NCI-H226 (cell line): ENCODE measurements at places on chromosomes 6 and 20.

- no peak for DNase-seq
These were observed 132.8 kb upstream of the SPACA1 start for GRCh38 chr6:87914637-87915395.

DNA sequence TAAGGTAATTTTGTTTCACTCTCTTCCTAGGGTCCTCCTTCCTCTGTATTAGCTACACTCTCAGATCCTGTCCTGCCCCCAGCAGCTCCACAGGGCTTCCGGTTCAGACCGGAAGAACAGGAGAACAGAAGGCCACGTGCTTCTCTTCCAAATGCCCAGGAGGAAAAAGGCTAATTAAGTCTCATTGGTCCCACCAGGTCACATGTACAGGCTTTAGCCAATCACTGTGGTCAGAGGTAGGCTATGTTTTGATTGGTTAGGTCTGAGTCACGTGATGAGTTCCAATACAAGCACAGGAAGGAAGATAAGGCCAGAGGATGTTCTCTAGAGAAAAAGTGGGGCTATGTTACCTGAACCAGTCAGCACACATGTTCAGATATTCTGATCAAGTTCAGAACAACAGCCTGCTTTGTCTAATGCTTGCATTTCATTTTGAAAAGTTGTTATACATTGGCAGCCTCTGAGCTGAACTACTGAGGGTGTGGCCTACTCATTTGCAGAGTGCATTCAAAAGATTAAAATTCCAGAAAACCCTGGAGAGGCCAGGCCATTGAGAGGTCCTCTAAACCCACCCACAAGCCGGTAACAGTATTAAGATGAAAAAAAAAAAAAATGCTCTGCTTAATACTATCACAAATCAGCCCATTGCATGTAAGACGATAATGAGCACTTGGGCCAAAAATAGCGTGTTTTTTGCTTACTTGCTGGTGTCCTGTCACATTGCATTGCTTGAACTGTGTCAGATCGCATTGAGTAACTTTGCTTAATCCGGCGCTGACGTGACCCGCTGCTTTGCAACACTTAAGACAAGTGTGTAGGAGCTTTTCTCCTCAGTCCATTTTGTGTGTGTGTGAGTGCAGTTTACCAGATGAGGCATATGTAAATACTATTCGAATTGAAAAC is 170.3 kb downstream of the TSHZ2 start:
- DNase-seq, result no peak

DNA sequence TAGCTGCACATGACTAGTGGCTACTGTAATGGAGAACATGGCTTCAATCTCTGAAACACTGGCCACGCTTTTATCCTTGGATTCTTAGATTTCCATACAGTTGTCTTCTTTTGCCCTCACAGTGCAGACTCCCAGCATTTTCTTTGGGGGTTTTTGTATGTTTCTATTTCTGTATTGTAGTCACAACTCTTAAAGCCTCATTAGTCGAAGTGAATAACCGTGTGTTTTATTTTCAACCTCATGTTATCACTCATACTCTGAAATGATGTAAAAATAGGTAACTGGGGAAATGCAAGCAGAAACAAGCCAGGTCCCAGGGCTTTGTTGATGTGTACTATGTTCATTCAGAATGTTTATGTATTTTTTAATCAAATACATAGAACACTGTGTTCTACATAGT is 162.9 kb downstream of the JARID2 start:
- DNase-seq, result no peak

DNA sequence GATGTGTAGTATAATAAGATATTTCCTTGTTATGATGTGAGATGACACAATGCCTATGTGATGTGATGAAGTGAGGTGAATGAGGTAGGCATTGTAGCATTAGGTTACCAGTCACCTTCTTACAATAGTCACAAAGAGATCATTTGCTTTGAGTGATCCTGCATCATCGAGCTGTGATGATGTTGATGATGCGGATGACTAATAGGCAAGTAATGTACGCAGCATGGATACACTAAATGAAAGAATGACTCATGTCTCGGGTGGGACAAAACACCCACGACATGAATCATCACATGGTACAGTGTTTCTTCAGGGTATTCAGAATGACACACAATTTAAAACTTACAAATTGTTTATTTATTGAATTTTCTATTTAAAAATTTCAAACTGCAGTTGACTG is 806.3 kb upstream of the GJE1 start:
- DNase-seq, result peak; percentile 95

DNA sequence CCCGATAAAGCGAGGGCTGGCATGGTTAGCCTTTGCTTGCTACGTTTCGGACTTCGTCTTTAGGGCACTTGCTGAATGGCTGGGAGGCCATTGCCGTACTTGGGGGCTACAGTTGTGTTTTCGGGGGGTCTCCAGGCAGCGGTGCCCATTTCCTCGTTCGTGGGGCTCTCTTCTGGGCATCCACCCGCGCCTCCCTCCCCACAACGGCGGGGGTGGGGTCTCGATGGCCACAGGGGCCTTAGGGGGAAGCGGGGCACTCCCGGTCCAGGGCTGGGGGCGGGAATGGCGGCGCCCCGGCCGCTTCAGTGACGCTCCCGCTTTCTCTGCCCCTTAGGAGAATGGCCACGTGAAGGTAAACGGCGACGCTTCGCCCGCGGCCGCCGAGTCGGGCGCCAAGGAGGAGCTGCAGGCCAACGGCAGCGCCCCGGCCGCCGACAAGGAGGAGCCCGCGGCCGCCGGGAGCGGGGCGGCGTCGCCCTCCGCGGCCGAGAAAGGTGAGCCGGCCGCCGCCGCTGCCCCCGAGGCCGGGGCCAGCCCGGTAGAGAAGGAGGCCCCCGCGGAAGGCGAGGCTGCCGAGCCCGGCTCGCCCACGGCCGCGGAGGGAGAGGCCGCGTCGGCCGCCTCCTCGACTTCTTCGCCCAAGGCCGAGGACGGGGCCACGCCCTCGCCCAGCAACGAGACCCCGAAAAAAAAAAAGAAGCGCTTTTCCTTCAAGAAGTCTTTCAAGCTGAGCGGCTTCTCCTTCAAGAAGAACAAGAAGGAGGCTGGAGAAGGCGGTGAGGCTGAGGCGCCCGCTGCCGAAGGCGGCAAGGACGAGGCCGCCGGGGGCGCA is 2.4 kb downstream of the MARCKS start:
- peak; percentile 43 for DNase-seq

DNA sequence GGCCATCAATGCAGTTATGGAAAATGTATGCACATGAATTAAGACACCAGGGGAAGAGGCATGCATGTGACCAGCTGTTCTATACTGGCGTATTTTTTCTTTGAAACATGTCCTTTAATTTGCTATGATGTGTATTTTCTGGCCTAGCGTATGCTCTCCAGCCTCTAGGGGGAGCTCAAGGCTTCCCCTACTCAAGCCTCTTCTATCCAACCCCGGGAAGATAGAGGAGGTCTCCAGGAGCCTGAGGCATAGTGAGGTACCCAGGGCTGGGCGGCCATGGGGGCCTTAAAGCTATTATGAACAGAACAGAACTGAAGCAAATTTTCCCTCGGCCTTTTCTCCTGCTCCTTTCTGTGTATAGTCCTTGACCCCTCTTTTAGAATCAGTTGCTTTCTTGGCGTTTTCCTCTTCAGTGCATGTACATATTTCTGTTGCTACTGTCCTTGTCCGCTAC is 528.9 kb downstream of the MAFB start:
- DNase-seq, result no peak

DNA sequence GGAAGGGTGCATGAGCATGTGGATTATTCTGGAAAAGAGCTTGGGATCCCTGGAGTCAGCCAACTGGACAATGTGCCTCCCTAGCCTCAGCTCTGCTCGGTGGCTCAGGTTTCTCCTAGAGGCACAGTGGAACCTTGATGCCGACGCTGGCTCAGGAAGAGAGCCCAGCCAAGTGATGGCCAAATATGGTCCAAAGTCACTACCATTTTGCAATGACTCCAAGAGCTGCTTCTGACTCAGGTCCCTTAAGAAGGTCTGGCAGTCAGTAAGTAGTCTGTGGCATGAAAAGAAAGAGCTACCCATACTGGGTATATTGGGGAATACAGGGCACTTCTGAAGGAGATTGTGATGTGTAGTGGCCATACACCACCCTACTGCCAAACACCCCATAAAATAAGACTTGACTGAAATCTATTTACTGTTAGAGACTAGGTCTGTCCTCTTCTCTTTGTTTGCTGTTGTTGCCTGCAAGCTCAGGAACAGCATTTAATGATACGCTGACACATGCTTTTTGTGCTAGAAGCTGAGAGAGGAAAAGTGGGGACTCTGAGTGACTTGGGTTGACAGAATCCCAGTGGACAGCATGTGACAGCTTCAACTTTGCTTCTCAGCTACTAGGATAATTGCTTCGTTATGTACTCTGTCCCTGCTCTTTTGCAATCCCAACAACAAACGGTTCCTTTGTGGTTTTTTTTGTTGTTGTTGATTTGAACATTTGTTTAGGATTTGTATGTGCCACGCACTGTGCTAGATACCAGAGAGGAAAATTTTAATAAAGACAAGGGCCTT is 30.3 kb upstream of the OGFRL1 start:
- DNase-seq, result no peak

- DNase-seq, result no peak
These were observed 8.3 kb downstream of the SEMG2 start for GRCh38 chr20:45229264-45230056.

DNA sequence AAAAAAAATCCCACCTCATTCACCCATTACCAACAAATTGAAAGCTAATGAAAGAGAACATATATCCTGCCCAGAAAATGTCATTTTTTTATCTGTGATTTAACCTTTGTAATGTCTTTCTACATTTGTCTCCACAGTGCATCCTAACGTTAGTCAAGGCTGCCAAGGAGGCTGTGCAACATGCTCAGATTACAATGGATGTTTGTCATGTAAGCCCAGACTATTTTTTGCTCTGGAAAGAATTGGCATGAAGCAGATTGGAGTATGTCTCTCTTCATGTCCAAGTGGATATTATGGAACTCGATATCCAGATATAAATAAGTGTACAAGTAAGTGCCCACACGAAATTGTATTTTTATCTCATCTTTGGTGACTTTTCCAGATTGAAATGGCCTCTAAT is 30.0 kb downstream of the RSPO3 start:
- no peak for DNase-seq

- no peak for DNase-seq
These were observed 122.7 kb downstream of the TMEM242 start for GRCh38 chr6:157200611-157201010.

GRCh38 chr6:14415452-14415851 is 297.9 kb downstream of the CD83 start:
- DNase-seq, result no peak

- no peak for DNase-seq
These were observed 69.1 kb upstream of the TOP1 start for GRCh38 chr20:40959325-40960092.

DNA sequence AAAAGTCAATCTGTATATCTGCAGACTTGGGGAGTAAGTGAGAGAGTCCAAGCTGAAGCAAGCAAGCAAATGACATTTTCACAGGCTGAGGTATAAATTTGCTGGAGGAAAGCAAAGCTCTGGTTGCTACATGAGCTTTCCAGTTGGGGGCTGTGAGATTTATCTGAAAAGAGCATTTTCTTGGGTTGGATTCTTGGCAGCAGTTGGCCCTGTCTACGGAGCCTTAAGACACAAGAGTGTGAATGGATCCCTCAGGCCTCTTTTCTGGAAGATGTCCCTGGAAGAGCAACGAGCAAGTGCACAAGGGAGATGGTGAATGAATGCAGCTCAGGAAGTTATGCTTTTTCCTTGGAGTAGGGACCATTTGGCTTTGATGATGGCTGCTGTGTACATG is 30.8 kb downstream of the ISM1 start:
- no peak for DNase-seq

- no peak for DNase-seq
These were observed 28.9 kb upstream of the FAM83D start for GRCh38 chr20:38897267-38897666.

GRCh38 chr6:1029141-1029540 is 282.8 kb upstream of the FOXQ1 start:
- no peak for DNase-seq

DNA sequence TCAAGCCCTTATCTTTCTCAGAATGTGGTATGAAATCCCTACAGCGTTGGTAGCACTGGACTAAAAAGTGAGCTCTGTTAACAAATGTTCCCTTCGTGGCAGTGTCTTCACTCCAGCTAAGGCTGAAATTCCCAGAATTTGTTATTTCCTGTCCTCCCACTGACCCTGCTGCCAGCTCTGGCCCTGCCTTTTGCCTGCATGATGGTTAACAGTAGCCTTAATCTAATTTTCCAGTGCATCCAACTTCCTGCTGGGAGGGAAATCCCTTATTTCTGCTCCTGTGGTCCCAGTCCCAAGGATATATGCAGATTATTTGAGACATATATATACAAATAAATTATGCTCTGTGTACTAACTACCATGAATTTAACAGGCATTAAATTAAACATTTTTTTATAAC is 157.2 kb upstream of the CARMIL1 start:
- DNase-seq, result peak; percentile 70

DNA sequence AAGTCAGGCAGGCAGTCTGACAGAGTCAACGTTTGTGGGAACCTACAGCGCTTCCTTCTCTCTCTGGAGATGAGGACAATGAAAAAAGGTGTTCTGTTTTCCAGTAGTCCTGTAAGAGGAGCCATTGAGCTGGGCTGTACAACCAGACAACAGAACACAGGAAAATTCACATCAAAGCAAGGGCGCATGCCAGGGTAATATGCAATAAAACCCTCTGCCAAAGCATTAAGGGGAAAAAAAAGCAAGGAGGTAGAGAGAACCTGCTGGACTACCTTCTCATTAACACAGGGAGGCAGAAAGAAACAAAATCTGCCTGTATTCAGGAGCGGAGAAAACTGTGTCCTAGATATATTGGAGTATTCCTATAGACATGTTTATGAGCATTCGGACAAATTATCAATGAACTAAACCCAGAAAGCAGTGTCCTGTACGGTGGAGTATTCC is 1.3 kb downstream of the RNF24 start:
- peak; percentile 48 for DNase-seq

GRCh38 chr6:40906759-40907158 is 132.3 kb downstream of the UNC5CL start:
- DNase-seq, result no peak

DNA sequence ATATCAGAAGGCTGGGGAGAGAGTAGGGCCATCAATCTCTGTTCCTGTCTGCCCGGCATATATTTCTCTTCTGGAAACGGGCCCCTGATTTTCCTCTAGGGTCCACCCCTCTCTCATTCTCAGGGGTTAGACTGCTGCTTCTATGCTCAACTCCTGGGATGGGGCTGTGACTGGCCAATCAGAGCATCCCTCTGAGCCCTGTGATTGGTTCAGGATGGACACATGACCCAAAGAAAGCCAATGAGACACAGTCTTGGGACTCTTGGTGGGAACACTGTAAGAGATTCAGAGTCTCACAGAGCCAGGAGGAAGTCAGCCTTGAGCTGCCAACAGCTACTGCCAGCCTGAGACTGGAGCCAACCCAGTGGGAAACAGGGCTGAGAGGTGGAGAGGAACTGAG is 31.0 kb upstream of the KCNB1 start:
- no peak for DNase-seq
